ENCODE measurements at places on chromosomes 1 and 21.
A peak's percentile ranks its signal among the peaks of the same experiment; 100 is the strongest.

DNA sequence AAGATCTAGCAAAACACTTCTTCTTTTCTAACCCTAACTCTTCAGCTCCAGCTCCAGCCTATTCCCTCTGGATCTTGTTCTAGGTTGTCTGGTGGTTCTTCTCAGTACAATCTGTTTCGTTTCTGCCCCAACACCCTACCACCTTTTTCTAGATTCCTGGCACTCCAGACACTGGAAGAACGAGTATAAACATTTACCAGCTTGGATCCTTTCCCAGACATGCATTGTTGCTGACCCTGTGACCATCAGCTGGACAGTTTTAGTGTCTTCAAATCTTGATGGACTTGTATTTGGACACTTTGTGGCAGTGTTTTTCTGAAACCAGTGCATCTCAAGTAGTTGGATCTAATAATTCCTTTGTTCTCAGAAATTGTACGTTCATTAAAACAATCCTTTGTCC is 30.6 kb upstream of the CACNA1E start:
- DNase-seq = no peak

- DNase-seq = peak; percentile 33
Observed at GRCh38 chr1:97630948-97631347, 289.9 kb downstream of the DPYD start.

GRCh38 chr21:22438428-22439086 is 1440.3 kb downstream of the NCAM2 start:
- no peak for DNase-seq

- no peak for DNase-seq
Observed at GRCh38 chr1:240058049-240058448, 33.6 kb upstream of the FMN2 start.

DNA sequence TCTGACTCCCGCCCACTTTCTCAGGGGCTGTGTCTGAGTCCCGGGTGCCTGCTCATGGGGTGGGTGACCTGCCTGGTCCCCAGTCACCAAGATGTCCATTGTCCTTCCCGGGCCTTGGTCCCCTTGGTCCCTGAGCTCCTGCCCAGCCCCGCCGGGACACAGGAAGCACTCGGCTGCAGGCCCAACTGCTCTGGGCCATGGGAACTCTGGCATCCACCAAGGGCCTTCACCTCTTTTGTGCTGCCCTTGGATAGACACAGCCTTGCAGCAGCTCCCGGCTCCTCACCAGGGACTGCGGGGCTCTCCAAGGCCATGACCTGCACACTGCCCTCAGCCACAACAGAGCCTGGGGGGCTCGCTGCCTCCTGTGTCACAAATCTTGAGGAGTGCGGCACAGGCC is 22.1 kb upstream of the MX1 start:
- DNase-seq = no peak

GRCh38 chr1:101463195-101463594 is 226.4 kb downstream of the S1PR1 start:
- DNase-seq = no peak

- DNase-seq = no peak
Observed at GRCh38 chr21:28325618-28326017, 667.1 kb downstream of the LTN1 start.

GRCh38 chr1:5910666-5911065 is 81.6 kb downstream of the NPHP4 start:
- no peak for DNase-seq

- DNase-seq = no peak
Observed at GRCh38 chr1:43352351-43352705, 6.5 kb upstream of the CDC20 start.

DNA sequence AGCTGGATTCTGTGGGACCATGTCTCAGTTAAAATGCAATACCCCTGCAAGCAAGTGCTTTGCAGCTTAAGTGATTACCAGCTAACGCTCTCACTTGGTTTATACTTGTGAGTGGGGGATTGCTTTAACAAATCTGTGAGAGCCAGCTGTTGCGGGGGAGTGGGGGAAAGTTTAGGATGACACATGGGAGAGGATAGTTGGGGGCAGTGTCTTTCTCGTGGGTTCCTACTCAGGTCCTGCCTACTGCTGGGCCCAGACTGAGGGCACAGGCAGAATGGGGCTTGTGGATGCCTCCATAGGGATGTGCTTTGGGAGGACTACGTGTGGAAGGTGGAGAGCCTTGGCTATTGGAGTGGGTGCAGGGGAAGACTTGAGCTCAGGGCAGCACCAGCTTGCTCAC is 60.1 kb downstream of the ELK4 start:
- no peak for DNase-seq

DNA sequence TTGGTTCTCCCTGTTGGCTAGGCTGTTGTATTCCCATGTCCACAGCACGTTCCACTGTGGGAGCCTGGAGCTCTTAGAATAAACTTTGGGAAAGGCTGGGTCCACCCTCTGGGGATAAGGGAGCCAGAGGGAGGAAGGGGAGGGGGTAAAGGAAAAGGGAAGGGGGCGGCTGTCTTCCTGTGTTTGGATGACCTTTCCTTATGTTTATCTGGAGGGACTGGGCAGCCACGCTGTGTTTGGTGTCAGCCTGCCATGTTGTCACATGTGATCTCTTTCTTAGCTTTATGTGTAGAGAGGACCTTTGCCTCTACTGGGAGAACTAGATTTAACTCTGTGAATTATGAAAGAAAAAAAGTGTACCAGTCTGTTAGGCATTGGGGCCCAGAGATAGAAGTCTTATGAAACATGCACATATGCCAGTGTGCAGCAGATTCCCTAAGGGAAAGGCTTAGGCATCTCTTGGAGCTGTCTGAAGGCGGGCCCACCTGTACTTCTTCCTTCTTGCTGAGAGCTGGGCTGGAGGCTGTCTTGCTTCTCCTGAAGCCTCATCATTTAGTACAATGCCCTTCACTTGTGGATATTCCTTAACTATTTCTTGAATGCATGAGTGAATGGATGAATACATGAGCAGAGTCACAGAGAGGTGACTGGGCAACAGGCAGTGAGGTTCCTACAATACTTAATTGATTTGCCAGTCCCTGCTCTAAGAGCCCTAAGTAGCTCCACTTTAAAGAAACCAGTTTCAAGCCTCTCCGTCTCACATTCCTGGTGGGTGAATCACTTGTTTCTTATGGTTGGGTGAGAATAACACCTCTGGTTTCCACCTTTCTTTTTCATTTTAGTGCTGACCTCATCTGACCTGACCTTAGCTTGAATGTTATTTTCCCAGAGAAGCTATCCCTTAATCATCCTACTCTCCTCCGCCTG is 62.5 kb upstream of the ARHGAP29 start:
- DNase-seq = peak; percentile 83

- DNase-seq = no peak
Observed at GRCh38 chr1:205766570-205766969, 8.7 kb downstream of the RAB29 start.

GRCh38 chr1:9340172-9340854 is 47.6 kb downstream of the SPSB1 start:
- peak; percentile 31 for DNase-seq

DNA sequence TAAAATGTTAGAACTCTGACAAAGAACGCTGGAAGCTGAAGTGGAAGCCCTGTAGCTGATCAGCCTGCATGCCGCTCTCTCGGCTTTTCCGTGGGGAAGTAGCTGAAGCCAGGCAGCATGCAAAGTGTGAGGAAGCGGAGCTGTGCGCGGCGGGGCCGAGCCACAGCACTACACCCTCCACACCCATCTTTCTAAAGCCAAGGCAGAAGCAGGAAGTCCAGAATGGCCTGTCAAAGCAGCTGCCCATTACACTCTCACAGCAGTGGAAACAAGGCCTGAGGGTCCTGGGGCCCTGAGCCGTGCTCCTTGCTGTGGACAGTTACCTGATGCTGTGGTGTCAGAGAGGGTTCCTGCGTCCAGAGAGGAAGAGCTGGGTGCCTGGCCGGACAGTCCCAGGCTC is 69.6 kb downstream of the UBR4 start:
- no peak for DNase-seq

DNA sequence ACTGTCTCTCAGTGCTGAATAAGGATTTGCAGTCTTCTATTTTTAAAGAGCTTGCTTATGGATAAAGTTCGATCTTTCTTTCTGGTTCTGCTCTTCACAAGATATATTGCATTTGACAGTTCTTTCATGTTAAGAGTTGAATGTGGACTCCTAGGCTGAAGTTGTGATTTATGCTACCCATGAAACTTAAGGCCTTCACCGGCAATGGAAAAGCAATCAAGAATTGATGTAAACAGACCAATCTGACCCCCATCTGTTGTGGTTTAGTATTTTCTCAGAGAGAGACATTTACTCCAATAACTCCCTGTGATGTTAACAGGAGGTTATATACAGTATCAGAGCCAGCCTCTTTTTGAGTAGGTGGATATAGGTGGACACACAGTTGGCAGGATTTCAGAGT is 165.8 kb downstream of the PAPPA2 start:
- no peak for DNase-seq

- DNase-seq = no peak
Observed at GRCh38 chr1:25615172-25615541, 1.4 kb upstream of the MAN1C1 start.

- peak; percentile 31 for DNase-seq
Observed at GRCh38 chr21:15159382-15160020, 94.7 kb upstream of the NRIP1 start.

DNA sequence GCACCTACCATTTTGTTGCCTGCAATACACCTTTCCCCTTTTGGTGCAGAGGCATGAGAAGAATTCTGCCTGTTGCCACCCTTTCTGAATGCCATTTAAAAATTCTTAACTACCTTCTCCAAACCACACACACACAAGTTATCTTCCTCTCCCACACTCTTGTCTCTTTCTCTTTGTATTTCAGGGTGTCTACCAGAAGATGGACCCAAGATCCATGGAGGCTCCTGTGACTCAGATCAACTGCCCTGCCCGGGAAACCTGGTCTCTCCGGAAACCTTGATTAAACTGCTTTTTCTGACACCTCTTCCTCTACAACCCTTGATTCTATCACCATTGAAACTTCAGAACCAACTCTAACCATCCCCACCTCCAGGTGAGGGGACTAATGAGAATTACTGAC is 2.4 kb upstream of the TARS2 start:
- DNase-seq = peak; percentile 21

GRCh38 chr1:150493175-150493574 is 6.0 kb downstream of the TARS2 start:
- DNase-seq = no peak

- peak; percentile 8 for DNase-seq
Observed at GRCh38 chr1:172342584-172343239, 77.8 kb upstream of the C1orf105 start.

- no peak for DNase-seq
Observed at GRCh38 chr1:58062635-58063034, 483.9 kb downstream of the OMA1 start.

DNA sequence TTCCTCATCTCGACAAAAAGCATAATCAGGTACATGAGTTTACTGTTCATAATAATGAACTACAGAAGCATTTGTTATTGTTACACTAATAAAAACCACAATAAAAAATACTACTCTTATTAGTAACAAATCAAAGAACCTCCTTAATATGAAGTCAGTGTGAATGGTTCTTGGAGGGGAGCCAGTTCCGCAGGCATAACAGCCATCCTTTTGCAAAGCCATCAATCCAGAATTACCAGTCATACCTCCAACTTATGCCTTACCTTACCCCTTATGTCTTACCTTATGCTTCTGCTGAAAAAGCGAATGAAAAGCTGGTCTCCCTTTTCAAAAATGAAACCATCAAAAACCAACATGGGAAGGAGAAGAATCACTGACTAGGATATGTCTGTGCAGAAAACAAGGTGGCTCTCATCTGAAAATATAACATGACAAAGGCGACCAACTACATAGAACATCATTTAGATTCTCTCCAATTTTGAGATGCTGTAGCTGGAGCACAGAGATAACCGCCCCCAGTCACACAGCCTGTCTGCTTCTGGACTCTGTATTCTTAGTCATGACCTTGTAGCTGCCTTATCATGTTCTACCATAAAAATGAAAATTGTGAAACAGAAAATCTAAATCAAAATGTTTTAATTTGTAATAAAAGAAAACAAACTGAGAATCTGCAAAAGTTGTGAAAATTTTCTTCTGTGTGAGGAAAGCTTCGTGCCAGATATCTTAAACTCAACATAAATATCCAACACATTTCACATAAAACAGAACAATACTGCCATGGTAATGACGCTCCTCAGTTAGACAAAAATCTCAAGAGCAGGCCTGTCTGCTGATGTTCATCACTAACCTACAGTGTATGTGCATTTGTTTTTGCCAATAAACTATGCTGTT is 438.2 kb downstream of the SMYD3 start:
- no peak for DNase-seq

DNA sequence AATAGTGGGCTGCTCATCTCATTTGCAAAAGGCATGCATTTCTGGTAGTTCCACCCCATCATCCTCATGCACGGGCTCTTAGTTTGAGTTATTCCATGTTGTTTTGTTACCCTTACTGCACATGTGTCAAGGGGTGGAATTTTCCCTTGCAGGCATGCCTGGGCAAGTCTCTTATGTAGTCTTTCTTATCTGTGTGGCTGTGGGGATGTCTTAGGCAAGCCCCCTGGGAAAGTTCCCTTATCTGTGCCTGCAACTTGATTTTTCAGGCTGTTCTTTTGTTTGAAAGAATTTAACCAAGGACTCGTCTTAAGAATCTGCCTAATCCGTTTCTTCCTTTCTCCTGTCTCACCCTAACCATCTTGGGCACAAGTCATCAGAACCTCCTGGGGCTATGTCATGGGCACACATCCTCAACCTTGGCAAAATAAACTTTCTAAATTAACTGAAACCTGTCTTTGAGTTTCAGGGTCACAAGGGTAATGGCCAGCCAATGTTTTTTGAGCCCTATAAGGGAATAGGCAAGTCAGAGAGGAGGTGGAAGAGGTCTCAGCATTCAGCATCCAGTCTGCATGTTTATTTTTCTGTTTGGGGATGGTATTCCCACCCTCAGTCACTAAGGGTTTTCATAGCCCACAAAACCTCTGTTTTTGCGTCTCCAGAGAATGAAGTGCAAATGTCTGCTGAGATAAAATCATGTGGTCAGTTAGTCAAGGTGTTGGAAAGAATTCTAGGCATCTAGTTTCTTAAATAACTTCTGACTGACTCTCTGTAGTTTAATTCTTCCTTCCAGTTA is 579.7 kb downstream of the PLA2G4A start:
- peak; percentile 85 for DNase-seq

GRCh38 chr1:22710701-22711049 is at the start of gene EPHB2:
TSS of gene EPHB2 (plus strand) at chr1:22710839. CDS start at chr1:22710983, 144 bp downstream.
- DNase-seq = no peak

- peak; percentile 32 for DNase-seq
Observed at GRCh38 chr1:234478152-234478480, 863 bp downstream of the TARBP1 start.

DNA sequence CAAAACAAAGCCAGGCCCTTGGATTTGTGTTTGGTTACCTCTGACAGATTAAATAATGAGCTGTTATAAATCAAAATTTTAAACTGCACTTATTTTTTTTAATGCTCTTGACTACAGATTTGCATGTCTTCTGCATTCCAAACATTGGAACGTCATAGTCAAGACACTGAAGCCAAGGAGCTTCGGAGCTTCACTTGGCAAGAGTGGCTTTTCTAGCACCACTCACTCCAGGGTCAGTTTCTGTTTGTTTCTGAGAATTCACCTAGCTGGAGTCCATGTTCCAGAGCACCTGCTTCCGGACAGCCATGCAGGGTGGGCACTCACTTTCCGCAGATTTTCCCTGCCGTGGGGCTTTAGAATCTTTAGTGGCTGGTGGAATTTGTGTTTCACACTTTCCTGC is 202.9 kb downstream of the ZP4 start:
- DNase-seq = no peak

- DNase-seq = peak; percentile 29
Observed at GRCh38 chr1:7250176-7250575, 464.9 kb downstream of the CAMTA1 start.

- DNase-seq = no peak
Observed at GRCh38 chr1:236334893-236335545, 53.3 kb upstream of the ERO1B start.

Measured in astrocyte (in vitro differentiated cells and primary cell).